ENCODE measurements at places on chromosomes 12 and 14.
A peak's percentile ranks its signal among the peaks of the same experiment; 100 is the strongest.

DNA sequence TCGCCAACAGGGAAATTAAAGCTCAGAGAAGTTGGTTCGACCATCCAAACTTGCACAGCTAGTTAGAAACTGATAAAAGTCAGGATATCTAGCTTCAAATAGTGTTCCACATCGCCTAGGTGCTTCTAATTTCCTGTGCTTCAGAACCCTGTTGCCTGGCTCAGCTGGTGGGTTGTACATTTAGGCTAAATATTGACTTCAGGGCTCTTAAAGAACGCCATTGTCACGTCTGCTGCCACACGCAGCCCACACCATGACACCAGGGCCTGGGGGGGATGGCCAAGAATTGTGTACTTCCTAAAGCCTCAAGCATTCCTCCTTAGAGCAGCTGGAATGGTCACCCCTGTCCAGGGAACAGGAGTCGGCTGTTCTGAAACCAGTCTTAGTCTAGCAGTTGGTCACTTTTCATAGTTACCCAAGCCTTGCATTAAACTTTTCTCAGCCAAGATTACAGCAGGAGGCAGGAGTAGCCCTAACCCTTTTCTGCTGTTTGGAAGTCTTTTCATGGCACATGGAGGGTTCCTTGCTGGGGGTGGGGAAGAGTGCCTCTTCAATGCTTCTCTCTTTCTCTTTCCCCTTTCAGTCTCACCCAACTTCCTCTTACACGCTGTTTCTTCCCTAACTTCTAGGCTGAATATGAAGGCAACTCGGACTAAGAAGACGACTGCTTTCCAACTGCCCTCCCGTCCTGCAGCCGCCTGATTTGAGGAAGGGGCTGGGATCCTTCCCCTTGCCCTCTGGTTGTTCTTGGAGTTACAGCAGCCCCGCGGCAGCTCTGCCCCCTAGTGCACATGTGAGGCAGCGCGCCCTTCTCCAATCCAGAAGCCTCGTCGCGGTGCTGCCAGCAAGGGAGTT, 17.1 kb downstream of the FOS start:
- peak; percentile 91 for DNase-seq

DNA sequence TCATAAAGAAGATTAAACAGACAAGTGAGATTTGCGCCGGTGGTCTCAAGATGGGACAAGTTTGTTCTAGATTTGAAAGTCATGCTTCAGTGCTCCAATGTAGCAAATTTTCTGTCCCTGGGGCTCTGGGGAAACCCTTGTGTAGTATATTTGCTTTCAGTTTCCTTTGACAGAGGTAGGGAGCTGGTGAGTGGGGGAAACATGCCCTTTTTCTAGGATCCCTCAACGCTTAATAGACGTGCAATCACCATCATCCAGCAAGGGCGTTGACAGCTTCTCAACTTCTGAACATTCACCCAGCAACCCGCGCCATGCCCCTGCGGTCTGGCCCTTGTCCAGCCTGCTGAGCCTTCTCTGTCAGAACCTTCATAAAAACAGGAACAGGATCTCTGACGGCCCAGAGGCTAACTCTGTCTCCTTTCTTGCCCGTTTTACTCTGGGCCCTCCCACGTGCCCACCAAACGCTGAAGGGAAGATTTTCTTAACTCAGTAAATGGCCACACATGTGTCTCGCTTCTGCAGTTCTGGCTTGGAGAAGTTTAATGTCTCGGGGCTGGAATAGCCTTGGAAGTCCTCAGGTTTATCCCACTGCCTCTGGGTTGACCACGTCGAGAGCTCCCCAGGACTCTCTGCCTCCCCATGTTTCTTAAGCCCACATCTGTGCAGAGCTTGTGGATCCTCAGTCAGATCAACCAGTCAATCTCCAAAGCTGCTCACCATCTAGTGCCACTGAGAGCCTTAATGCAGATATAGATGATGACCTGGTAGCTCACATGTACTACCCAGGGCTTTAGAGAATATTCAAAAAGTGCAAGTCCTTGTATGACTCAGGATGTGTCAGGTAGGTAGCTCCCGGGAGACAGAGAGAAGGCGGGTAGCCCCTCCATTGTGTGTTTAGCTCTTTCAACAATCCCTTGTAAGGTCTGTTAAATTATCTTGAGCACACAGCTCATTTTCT, 58.1 kb upstream of the CCND2 start:
- DNase-seq, result no peak

GRCh38 chr12:130222519-130223218, 60.4 kb downstream of the FZD10 start:
- DNase-seq, result no peak

DNA sequence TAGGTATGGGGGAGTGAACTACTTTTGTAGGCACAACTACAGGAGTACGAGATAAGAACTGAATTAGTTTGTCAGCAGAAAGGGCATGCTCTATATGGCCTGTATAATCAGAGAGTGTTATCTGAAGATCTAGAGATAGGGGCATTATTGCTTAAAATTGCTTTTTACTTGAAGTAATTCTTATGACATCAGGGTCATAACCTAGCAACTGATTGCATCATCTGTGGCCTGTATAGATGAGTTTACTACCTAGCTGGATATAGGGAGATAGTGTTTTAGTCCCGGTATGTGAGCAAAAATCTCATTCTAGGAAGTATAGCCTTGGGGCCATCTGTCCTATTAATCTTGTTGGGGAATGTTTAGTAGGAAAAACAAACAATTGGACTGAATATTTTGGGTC, 142.7 kb downstream of the TMEM117 start:
- DNase-seq, result no peak

DNA sequence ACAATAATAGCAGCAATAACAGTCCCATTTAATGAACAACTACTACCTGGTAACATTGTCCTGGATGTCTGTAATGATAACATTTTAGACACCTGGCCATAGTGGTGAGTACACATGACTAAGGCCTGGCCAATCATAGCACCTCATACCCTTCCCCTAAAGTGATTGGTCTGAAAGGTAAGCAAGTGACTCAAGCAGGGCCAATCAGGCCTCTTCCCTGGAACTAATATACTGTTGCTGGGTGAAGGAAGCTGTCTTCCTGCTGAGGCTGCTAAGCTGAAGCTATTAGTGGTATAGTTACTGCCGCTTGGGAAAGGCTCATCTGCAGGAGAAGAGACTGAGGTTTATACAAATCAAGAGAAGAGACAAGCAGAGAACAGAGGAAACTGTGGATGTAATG, 18.7 kb upstream of the NOS1 start:
- no peak for DNase-seq

GRCh38 chr12:13104409-13104808, 942 bp upstream of the GSG1 start:
- DNase-seq, result no peak

DNA sequence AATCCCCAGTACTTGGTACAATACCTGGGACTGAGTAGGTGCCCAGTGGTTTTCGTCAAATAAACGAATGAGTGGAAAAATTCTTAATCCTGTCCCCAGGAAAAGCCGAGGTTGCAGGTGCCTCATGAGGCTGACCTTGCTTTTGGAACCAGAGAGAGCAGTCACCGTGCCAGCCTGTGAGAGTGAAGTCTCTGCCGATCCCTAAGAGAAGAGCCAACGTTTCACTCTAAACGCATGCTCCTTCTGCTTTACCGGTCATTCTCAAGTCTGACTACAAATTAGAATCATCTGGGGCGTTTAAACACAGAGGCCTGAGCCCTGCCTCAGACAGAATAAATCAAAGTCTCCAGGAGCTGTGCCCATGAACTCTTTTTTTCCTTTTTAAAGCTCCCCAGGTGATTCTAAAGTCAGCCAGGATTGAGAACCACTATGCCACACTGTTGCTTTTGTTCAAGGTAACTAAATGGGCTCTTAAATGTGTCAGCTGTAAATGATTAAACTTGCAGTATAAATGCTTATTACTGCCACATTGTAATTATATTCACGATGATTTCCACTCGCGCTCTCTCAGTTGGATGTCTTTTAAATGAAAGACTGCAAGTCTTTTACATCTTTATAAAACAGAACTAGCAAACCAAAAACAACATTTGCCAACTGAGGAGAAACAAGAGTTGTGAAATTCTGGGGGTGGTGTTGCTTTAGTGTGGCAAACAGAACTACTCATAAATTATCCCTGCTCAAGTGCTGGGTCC, 26.9 kb downstream of the TCP11L2 start:
- DNase-seq, result peak; percentile 30

DNA sequence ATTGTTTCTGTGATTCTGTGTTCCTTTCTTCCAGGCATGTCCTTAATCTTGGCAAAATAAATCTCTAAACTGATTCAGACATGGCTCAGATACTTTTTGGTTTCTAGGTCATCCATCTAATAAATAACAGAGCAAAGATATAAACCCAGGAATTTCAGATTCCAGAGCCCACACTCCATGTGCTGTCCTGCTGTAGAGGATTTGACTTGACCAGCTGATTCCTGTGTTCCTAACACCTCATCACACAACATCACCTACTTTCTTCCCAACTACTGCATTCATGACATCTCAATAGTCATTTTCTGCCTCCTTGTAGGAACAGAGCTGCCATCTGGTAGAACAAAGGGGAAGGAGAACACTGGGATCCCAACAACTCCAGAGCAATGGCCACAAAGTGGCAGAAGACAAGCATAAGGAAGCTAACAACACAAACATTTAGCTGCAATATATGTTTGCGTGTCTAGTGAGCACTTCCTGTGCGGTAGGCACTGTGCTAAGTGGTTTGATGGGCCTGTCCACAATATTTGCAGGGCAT, 91.9 kb upstream of the OVCH1 start:
- DNase-seq, result no peak

GRCh38 chr12:44184499-44185206, 348.8 kb downstream of the TMEM117 start:
- DNase-seq, result no peak

DNA sequence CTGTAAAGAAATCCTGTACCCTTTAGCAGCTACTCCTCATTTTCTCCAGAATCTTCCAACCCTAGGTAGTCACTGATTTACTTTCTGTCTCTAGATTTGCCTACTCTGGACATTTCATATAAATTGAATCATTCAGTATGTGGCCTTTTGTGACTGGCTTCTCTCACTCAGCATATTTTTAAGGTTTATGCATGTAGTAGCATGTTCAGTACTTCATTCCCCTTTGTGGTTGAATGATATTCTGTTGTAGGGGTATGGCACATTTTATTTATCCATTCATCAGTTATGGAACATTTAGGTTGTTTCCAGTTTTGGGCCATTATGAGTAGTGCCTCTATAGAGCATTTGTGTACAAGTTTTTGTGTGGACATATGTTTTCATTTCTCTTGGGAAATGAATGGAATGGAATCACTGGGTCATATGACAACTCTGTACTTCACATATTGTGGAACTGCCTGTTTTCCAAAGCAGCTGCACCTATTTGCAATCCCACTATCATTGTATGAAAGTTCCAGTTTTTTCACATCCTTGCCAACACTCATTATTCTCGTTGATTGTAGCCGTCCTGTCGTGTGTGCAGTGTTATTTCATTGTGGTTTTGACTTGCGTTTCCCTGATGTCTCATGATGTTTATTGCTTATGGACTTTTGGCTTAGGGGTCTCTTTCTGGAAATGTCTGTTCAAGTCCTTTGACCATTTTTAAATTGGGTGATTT, 57.2 kb downstream of the ATF7IP start:
- no peak for DNase-seq
